ENCODE measurements at places on chromosomes 6 and 20. TPM values are rescaled to one million over a fixed set of nuclear protein-coding genes. Genes with fewer than 3 reads are reported as not detected.

- H3K36me3 ChIP-seq = no peaks in the 10 kb centered on the region
- H3K4me1 ChIP-seq = peaks cover 3% of the 10 kb centered on the region
- no peak overlapping the region for H3K4me3 ChIP-seq
- H3K27ac ChIP-seq = no peak overlapping the region
- peaks cover 53% of the 10 kb centered on the region for H3K27me3 ChIP-seq
- peak; percentile 52 for DNase-seq
Observed at GRCh38 chr6:170516783-170517616, 36.1 kb downstream of the PSMB1 start.

DNA sequence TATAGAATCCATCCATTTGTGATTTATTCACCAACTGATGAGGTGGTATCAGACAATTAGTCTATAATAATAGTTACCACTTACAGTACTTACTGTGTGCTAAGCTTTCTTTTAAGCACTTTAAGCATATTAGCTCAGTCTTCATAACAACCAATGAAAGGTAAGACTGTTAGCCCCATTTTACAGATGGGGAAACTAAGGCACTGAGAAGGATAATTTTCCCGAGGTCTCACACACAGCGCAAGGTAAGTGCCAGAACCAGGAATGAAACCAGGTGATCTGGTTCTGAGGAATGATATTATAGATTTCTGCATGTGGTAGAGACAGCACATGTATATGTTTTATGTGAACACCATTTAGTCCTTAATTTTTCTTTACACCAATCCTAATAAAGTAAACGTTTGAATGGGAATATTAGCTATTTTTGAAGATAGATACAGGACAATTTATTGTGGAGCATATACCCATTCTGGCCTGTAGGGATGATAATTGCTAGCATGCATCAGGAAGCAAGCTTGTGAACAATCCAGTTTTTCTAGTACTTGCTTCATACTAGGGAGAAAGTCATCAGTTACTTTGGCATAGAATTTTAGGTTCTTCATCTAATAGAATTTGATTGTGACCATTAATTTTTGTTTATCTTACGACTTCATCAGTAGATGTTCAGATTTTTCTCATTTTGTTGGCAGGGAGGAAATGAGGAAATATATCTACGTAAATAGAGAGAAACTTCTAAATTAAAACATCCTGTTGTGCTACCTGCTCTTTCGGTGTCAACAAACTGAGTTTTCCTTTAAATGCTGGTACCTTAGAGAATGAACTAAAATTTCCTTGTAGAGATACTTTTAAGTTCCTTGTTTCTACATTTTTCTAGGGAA is 3.0 kb downstream of the YWHAB start:
- no peak for DNase-seq
- H3K4me3 ChIP-seq = peak overlapping the region; percentile 90
- H3K36me3 ChIP-seq = peaks cover 45% of the 10 kb centered on the region
- H3K4me1 ChIP-seq = peaks cover 63% of the 10 kb centered on the region
- H3K27me3 ChIP-seq = no peaks in the 10 kb centered on the region
- H3K27ac ChIP-seq = peak overlapping the region; percentile 65

DNA sequence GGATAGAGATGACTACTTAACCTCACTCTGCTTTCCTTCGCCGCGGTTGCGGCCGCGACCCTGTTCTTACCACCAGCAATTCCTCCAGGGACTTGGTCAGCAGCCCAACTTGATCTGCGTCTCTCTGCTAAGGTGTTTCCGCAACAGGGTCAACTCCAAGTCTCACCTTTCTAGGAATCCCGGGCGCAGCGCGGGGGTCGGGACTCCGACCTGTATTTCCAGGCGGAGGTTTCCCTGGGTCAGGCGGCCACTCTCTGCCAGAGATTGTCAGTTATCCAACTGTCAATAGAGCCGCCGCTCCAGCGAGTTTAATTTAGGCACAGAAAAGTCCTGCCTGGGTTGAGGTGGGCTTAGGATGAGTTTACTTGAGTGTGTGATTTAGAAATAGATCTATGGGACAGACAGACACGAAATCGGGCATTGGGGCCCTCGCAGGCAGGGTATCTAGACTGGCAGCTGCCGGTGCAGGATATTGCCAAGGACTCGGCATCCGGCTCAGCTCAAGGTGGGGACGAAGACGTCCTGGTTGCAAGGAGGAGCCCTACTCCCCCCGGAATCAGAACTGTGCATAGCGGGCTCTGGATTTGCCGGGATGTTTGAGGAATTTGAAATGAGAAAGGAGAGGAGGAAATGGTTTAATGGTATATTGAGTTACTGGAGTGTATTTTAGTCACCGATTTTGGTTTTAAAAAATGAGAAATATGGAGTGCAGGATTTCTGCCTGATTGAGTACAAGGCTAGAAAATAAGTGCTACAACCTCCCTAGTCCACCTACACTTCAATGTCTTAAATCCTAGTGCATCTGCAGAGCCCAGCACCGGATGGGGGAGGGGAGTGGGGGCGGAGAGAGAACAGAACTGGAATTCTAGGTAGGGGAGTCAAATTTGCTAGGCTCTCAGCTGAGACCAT is 23.7 kb downstream of the POM121L2 start:
- peaks cover 84% of the 10 kb centered on the region for H3K27me3 ChIP-seq
- no peak overlapping the region for H3K27ac ChIP-seq
- peak overlapping the region; percentile 2 for H3K4me3 ChIP-seq
- no peak for DNase-seq

DNA sequence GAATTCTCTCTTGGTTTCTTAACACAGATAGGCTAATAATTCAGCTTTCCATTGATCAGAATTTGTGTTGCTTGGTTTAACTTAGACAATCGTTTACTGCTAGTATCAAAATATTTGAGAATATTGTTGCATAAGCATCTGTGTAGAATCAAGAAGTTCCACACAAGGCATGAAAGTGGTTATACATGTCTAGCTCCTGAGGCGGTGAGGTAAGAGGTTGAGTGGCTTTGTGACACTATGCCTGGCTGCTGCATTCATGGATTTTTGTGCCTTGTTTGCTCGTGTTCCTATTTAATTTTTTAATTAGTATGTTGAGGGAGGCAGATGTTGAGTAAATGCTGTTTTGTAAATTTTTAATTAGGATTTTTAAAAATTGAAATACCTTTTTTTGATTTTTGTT is 10.2 kb downstream of the PKIB start:
- peaks cover 8% of the 10 kb centered on the region for H3K27me3 ChIP-seq
- no peak for DNase-seq
- H3K36me3 ChIP-seq = no peaks in the 10 kb centered on the region
- H3K27ac ChIP-seq = no peak overlapping the region
- H3K4me3 ChIP-seq = no peak overlapping the region
- no peaks in the 10 kb centered on the region for H3K4me1 ChIP-seq

DNA sequence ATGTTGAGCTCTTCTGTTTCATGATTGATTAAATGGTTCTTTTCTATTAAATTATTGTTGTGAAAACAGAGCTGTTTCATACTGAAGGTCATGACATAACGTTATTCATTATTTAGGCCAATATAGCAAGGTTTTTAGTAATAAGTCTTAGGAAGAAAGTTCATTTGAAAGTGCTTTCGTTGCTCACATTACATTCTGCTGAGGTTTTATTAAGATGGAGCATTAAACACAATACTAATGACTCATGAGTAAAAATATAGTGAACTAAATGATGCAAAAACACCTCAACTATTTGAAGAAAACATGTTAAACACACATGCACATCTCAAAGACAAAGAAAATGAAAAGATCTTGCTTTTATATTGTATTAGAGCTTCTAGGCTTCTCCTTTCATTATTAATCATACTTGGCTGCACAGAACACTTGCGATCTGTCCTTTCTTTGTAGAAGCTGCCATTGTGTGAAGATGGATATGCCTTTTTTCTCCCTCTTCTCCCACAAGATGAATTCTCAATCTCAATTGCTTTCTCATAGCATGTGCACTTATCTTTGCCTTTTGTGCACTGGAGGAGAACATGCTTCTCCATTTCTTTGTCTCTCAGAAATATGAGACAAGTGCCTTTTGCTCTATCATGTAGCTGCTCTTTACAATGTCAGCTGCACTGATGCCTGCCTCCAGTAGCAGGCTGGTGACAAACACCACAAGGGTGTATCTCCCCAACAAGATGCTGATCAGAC is 312.4 kb downstream of the PHF3 start:
- H3K4me1 ChIP-seq = no peaks in the 10 kb centered on the region
- DNase-seq = no peak
- H3K36me3 ChIP-seq = no peaks in the 10 kb centered on the region
- H3K27ac ChIP-seq = no peak overlapping the region

GRCh38 chr6:152100183-152100618 is 292.7 kb downstream of the ESR1 start:
- H3K4me3 ChIP-seq = no peak overlapping the region
- H3K27ac ChIP-seq = no peak overlapping the region
- no peaks in the 10 kb centered on the region for H3K27me3 ChIP-seq
- no peak for DNase-seq

DNA sequence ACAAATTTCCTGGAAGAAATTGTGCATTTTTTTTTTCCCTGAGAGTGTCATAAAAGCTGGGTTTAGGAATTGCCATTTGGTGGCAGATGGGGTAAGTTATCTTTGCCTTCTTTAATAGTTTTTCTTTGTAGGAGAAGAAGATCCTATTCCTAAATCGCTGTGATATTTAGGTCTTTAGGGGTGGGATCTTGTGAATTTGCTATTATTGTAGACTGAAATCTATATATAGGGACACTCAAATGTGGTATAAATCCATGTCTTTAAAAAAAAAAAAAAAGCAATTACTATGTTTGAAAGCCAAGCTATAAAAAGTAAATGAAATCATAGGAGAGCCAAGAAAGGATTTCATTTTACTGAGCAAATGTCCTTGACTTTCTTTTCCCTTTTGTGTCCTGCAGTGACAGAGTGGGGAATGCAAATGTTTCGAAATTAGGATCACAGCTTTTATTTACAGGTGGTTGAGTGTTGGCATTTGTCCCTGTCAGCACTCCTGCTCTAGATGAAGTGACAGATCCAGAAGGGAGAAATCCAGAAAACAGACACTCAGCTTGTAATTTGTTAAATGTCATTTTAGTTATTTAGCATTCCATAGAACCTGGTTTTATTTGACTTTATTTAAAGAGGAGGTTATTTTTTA is 29.4 kb downstream of the TIAM2 start:
- H3K4me3 ChIP-seq = no peak overlapping the region
- no peaks in the 10 kb centered on the region for H3K4me1 ChIP-seq
- no peak for DNase-seq
- H3K27ac ChIP-seq = no peak overlapping the region

- H3K27me3 ChIP-seq = peaks cover 2% of the 10 kb centered on the region
- no peak for DNase-seq
- H3K27ac ChIP-seq = no peak overlapping the region
- H3K4me3 ChIP-seq = no peak overlapping the region
Observed at GRCh38 chr20:58538752-58539151, 23.6 kb upstream of the APCDD1L start.

DNA sequence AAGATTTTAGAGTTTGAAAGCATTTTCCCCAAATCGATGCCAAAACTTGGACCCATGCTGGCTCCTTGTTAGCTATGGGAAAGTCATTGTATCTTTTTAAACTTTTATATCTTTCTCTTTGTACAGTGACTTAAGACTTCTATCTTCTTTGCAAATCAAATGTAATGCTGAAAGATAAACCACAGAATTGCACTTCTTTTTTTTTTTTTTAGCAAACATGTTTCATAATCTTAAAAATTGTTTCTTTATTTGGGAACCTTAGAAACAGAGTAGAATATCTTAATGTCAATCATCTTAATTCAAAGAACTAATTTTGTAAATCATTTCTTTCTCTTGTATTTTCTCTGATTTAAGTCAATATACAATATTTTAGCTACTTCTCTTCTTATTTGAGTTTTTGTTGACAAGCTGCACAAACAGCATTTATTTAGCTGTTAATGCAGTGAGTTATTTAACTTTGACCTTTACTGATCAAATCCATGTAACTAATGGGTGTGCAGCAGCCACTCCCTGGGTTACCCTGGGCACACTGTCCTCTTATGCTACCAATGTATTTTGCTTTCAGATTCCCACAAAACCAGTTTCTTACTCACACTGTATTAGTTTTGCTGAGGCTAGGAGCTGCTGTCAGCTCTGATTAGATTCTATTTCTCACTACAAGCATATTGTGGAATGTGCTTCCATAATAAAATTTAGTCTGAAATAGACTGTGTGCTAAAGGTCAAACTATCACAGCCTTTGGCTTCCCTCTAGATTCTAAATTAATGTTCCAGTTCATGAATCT is 279.6 kb downstream of the ADGB start:
- peaks cover 1% of the 10 kb centered on the region for H3K36me3 ChIP-seq
- peaks cover 8% of the 10 kb centered on the region for H3K4me1 ChIP-seq
- H3K27ac ChIP-seq = no peak overlapping the region
- no peak for DNase-seq
- H3K27me3 ChIP-seq = no peaks in the 10 kb centered on the region
- H3K4me3 ChIP-seq = no peak overlapping the region

GRCh38 chr20:45919542-45920399 is 7.8 kb upstream of the PLTP start:
- H3K4me1 ChIP-seq = no peaks in the 10 kb centered on the region
- peaks cover 22% of the 10 kb centered on the region for H3K27me3 ChIP-seq
- no peaks in the 10 kb centered on the region for H3K36me3 ChIP-seq
- no peak for DNase-seq
- no peak overlapping the region for H3K4me3 ChIP-seq

- no peaks in the 10 kb centered on the region for H3K36me3 ChIP-seq
- no peaks in the 10 kb centered on the region for H3K4me1 ChIP-seq
- H3K27me3 ChIP-seq = peaks cover 3% of the 10 kb centered on the region
Observed at GRCh38 chr6:167934426-167934864, 63.0 kb upstream of the KIF25 start.

GRCh38 chr6:24720131-24720603 is 1.2 kb upstream of the C6orf62 start:
- DNase-seq = peak; percentile 74
- H3K4me1 ChIP-seq = peaks cover 43% of the 10 kb centered on the region
- H3K4me3 ChIP-seq = peak overlapping the region; percentile 96
- H3K27me3 ChIP-seq = no peaks in the 10 kb centered on the region

DNA sequence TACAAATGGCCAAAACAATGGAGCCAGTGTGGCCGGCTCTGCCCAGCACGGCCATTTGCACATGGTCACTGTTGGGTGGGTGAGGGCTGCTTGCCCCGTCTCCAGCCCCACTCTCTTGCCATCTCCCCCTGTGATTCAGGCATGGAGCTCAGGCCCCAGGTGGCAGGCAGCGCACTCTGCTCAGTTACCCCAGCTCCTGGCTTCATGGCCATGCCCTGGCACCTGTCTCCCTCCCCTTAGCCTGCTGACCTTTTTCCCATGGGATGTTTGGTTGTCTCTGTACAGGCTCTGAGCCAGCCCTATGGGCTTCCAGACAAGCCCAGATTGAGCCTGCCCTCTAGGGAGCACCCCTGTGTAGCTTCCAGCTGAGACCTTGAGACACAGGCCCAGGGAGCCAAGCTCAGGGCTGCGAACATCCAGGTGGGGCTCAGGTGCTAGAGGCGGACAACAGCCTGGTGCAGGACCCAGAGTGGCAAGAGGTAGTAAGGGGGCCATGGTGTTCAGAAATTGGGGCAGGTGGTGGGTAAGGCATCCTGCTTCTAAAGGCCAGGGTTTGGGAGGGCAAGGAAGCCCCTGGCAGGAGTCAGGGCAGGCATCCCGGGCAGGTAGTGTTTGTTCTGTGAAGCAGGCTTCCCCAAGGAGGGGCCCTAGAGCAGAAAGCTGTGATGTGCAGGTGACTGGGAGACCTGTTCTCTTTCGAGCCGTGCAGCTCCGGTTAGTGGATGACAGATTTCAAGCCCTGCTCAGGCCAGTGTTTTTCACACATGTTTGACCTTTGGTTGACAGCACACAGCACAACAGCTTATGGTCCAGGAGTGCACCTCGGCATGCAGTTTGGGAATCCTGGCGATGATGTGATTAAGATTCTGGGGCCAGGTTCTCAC is 17.7 kb downstream of the SYNJ2 start:
- no peak overlapping the region for H3K4me3 ChIP-seq
- H3K27ac ChIP-seq = no peak overlapping the region
- H3K36me3 ChIP-seq = peaks cover 12% of the 10 kb centered on the region
- no peak for DNase-seq
- no peaks in the 10 kb centered on the region for H3K27me3 ChIP-seq

ENTPD6 gene
- total RNA-seq = 45.6 TPM

RAD21L1 gene
- not detected for total RNA-seq

GPLD1 gene
- 0.10 TPM for total RNA-seq

CFAP206 gene
- not detected for total RNA-seq

All from activated CD4-positive, alpha-beta T cell treated with anti-CD3 and anti-CD28 coated beads, Interleukin-2, amount 10 ng/mL, durations not matched to agents 7 days and 5 days (primary cell).